ENCODE measurements at places on chromosomes 13 and 19. TPM values are rescaled to one million over a fixed set of nuclear protein-coding genes. Genes with fewer than 3 reads are reported as not detected.

Gene CTXN1
- total RNA-seq = 0.66 TPM

Gene EID2B
- total RNA-seq = 7.2 TPM

Gene SGCG
- total RNA-seq = 1.7 TPM

Gene RAB3A
- total RNA-seq = 3.9 TPM

- DNase-seq = no peak
Measured at GRCh38 chr13:51607165-51607564, 22.9 kb downstream of the WDFY2 start.

GRCh38 chr19:11096210-11096841, 7.1 kb downstream of the LDLR start:
- DNase-seq = no peak

DNA sequence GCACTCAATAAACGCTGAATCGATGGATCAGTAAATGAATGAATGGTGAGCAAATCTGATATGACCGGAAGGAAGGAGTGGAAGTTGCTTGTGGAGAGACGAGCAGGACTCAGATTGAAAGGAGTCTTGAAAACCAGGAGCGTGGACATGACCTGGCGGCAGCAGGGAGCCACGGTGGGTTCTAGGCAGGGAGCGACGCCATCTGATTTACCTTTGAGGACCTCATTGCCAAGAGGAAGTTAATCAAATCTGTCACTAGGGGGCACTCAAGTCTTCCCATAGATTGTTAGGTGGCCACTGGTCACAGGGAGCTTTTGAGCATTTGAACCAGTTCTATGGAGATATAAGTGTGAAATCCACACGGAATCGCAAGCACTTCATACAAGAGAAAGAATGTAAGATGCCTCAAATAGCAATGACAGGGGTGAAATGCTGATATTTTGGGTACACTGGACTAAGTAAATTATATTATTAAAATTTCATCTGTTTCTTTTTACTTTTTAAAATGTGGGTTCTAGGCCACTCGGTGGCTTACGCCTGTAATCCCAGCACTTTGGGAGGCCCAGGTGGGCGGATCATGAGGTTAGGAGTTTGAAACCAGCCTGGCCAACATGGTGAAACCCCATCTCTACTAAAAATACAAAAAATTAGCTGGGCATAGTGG, 9.2 kb upstream of the FBN3 start:
- DNase-seq = no peak

- DNase-seq = no peak
Measured at GRCh38 chr19:38561658-38562057, 56.1 kb downstream of the MAP4K1 start.

DNA sequence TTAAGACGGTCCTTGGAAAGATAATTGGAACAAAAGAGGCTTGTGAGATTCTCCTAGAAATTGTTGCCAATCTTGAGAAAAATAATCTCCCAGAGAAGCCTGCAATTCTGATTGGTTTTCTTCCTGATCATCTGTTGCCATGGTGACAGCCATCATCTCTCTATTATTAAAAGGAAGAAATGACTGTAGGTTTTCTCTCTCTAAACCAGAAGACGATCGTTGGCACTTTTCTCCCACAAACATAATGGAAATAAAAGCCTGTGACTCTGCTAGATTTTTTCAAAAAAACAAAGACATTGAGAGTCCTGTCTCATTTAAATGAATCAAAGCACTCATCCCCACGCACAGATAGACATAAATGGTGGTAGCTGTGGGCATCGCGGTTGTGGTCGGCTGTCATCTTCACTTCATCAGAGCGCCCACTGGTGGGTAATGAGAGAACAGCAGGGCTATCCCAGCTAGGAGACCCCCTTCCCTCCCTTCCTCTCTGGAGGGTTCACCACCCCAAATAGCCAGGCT, 21.7 kb upstream of the CALM3 start:
- DNase-seq = no peak

- DNase-seq = peak; percentile 90
Measured at GRCh38 chr13:27251166-27252091, at the start of gene RPL21. TSS of gene RPL21 (plus strand) at chr13:27251558. CDS start at chr13:27253777, 2,219 bp downstream.

DNA sequence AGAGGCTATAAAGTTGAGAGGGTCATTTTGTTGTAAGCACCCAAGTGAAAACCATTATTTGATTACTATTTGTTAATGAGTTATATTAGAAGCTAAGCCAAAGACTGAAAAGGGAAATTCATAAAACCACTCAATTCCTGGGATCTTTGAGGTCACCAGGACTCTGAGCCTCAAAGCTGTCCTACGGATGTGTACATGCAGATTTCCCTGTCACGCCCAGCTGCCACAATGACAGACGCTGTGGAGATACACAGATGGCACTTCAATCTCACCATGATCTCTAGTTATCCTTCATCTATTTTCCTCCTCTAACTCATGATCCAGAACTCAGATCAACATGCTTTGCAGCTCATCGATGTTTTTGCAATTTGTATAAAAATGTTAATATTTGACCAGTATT, 403.5 kb upstream of the MIR17HG start:
- no peak for DNase-seq
